ENCODE measurements at places on chromosomes 2 and 18.

DNA sequence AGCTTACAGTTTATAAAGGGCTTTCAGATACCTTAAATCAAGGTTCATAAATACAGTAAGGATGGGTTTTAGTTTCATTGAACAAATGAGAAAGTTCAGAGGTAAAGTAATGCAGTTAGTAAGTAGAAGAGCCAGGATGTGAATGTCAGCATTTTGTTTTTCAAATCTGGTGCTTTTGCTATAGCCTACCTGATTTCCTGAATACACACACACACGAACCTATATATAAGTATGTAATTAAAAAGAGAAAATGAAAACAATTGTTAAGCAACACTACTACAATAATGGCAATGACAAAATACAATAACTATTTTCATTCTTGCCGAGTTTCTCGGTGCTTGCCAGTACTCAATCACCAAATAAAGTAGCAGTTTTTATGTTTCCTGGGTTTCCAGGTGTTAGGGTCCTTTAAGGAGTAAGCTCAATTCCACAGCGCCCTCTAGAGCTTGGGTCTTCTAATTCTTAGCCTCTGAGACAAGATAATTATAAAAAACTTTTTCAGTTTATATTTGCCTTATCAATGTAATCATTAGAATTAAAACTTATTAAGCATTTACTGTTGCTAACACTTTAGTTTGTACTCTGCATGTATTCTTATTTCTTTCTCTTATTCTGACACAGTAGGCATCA lies 512.9 kb upstream of the ACVR2A start:
- DNase-seq = no peak

DNA sequence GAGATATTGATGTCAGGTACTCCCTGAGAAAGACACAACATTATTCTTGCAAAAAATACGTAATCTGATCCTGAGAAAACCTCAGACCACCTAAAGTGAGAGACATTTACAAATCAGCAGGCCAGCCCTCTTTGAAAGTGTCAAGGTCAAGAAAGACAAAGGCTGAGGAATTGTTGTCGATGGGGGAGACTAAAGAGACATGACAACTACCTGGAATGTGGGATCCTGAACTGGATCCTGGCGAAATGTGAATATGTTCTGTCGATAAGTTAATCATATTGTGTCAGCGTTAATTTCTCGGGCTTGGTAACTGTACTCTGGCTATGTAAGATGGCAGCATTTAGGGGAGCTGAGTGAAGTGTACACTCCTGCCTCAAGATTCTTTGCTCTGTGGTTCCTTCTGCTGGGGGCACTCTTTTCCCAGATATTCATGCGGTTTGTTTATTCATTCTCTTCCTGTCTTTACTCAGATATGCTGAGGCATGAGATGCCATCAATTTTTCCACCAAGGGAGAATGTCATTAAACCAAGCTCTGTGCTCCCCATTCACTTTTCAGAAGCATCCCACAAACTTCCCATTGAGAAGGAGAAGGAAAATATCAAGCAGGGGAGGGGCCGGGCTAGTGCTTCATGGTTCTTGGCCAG lies 154.9 kb downstream of the CAPN13 start:
- DNase-seq = no peak

- DNase-seq = no peak
These were observed 218.6 kb downstream of the KLHL29 start for GRCh38 chr2:23603581-23603980.

- no peak for DNase-seq
These were observed 138.2 kb upstream of the PKDCC start for GRCh38 chr2:41909584-41909983.

- DNase-seq = no peak
These were observed 58.2 kb upstream of the PPM1B start for GRCh38 chr2:44110444-44110843.

DNA sequence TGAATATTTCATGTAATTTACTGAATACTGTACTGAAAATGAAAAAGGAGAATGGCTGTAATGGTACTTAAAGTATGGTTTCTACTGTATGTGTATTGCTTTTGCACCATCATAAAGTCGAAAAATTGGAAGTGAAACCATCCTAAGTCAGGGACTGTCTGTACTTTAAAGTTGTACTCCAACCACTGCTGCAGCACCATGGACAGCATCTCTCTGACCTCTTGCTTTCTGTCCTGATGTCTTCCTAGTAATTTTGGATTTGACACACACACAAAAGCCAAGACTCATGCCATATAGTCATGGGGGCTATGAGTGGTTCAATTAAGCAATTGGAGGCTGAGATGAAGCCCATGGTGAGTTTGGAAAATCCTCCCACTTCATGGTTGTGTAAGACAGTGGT lies 256.3 kb upstream of the PKDCC start:
- no peak for DNase-seq

GRCh38 chr2:4553241-4553640 lies 849.9 kb downstream of the DCDC2C start:
- no peak for DNase-seq

DNA sequence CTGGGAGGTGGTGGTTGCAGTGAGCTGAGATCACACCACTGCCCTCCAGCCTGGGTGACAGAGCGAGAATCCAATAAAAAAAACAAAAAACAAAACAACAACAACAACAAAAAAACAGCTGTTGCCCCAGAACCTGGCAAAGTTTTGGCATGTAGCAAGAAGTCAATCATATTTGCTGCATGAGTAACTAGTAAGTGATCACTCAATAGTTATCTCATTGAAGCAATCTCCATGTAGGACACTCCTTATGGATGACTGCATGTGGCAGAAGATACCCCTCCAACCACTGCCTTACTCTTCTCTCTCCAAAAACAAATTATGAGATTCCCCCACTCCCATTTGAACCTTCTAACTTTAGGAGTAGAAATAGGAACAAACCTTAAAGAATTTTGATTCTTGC lies 113.7 kb downstream of the TTC27 start:
- DNase-seq = no peak

DNA sequence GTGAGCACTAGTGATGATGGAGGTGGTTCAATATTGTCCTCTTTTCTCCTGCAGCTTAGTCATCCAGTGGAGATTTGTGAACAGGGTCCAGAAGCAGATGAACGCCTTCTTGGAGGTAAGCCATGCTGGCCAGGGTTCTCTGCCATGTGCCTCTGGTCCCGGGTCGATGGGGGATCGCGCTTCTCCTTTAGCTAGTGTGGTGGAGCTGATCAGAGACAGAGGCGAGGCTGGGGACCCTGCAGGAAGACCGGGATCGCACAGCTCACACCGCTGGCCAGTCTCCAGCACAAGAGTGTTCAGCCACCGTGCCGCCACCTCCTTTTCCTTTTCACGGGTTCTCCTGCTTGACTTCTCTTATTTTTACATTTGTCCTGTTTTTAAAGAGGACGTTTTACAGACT lies 243.4 kb downstream of the ALPK2 start:
- DNase-seq = no peak

DNA sequence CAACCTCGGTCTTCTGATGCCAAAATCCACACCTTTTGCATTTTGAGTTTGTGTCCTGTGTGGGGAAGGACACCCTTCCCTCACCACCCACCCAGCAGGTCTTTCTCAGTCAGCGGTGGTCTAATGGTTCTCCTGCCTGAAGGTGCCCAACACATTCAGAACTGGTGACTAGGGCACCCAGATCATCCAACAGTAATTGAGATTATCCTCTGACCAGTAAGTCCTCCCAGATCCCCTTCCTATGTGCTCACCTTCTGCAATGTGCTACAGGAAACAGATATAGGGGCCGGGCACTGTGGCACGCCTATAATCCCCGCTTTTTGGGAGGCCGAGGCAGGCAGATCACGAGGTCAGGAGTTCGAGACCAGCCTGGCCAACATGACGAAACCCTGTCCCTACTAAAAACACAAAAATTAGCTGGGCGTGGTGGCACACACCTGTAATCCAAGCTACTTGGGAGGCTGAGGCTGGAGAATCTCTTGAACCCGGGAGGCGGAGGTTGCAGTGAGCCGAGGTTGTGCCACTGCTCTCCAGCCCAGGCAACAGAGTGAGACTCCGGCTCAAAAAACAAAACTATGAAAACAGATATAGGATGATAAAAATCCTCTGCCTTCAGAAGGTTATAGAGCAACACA lies 56.2 kb downstream of the REEP1 start:
- DNase-seq = no peak

- no peak for DNase-seq
These were observed 671.2 kb downstream of the LRRTM4 start for GRCh38 chr2:76851000-76851399.

- DNase-seq = no peak
These were observed 231.9 kb downstream of the INSIG2 start for GRCh38 chr2:118320196-118320595.

- no peak for DNase-seq
These were observed 39.6 kb upstream of the PDK1 start for GRCh38 chr2:172516299-172516698.

- DNase-seq = no peak
These were observed 69.6 kb downstream of the RDH14 start for GRCh38 chr2:18490901-18491300.

GRCh38 chr2:240538031-240538780 lies 19.6 kb downstream of the ANKMY1 start:
- no peak for DNase-seq

GRCh38 chr2:172472446-172473033 lies 45.2 kb downstream of the ITGA6 start:
- no peak for DNase-seq

DNA sequence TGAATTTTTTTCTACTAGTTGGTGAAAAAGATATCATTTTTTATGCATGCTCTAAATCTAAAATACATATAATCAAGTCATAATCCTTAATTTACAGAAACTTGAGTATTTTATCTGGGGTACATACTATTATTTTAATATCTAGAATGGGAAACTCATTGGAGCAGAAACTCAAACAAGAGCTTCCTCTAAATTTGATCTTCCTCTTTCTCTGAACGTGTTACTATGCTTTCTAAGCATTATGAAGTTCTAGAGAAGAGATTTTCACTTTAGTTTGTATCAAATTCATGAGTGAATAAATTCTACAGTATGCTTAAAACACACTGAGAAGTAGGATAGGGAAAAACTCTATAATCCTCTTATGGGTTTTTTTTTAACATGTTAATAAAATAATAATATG lies 20.6 kb upstream of the SLC38A11 start:
- no peak for DNase-seq

DNA sequence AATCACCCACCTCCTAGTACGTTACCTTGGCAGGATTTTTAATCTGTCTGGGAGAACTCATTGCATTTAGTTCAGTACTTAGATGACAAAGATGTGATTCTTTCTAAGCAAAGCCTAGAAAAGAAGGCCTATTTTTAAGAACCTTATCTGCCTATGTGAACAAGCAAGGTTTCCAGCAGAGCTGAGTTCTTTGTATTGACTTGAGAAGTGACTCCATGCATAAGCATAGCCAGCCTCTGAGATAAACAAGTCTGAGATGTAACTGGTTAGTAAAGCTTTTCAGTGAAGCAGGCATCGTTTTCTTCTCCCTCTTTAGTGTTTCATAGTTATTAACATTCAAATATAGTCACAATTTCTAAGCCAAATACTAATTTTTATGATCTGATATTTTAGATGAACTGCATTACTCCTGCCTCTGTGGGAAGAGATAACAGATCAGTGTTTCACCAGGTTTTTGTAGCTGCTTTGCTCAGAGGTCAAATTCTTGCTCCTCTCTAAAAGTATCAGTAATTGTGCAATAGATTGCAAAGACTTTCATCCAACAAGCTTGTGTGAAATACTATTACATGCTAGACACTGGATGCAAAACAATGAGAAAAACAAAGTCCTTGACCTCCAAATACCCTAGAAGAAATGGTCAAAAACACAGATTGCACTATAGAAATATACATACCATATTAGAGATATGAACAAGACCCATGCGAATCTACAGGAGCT lies 107.8 kb downstream of the MBD2 start:
- DNase-seq = no peak

DNA sequence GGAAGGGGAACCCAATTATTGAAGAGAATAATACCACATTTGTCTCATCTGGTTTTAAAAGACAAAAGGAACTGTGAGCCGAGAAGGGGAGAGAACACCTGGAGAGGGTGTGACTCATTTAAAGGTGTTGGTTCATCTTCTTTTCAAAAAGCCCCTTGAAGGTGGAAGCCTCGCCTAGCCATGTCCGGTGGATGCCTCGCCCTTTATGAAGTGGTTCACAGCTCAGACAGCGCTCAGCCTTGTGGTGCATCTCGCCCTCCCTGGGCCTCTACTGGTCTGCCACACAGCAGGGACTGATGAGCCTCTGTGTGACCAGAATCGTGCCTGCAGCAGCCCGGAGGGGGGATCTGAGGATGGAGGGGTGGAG lies 290.0 kb upstream of the CXCR4 start:
- no peak for DNase-seq

DNA sequence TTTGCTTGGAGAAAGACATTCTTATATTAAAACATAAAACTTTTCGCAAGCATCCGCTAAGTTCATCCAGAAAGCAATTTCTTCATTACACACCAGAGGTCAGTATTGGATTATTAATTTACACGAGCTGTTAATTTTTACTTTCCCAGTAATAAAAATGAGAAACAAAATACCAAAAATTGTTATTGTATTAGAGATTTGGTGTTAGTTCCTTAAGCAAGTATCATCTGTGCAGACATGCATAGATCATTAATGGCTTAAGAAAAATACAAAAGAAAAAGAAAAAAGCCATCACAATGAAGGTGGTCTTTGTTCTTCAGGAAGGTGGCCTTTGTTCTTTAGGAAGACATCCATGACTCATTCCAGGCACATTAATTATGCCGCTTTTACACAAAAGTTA lies 53.6 kb upstream of the HNMT start:
- no peak for DNase-seq

DNA sequence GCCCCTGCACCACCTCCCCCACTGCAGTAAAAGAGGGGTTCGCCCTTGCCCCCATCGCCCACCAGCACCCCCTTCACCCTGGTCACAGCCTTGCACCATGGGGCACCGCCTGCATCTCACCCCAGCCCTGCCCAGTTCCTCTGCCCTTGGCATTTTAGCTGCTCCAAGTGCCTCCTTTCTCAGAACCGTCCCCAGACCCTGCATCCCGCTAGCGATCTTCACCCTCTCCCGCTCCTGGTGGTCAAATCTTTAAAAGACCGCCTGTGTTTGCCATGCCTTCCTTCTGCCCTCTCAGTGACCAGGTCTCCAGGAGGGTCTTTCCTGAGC lies 114.7 kb upstream of the OTOS start:
- DNase-seq = no peak

GRCh38 chr2:176079831-176080539 lies 3.8 kb downstream of the EVX2 start:
- no peak for DNase-seq

- no peak for DNase-seq
These were observed 1257.7 kb upstream of the CDH2 start for GRCh38 chr18:29434650-29435049.

DNA sequence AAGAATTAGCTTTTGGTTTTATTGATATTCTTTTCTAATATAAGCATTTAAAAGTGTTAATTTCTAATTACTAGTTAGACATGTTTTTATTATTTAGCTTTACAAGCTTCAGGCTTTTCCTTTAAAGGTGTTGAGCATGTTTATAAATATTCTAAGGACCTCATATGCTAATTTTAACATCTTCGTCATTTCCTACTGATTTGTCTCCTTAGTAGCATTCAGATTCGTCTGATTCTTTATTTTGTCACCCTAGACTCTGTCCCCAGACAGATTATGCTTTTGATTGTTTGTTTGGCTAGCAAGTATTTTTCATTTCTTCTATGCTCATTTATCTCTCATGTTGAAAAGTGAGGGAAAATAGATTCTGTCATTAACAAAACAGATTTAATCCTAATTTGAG lies 51.7 kb downstream of the EIF5B start:
- no peak for DNase-seq

GRCh38 chr2:121611730-121612705 lies 37.2 kb downstream of the CLASP1 start:
- DNase-seq = no peak
